Omental fat pad (tissue), 4 donors: ENCODE measurements at places on chromosomes 12 and 14. TPM values are rescaled to one million over a fixed set of nuclear protein-coding genes. Genes with fewer than 3 reads are reported as not detected.

The C12orf56 gene
- total RNA-seq = not detected

The CLEC1A gene
- 7.0 TPM for total RNA-seq

DNA sequence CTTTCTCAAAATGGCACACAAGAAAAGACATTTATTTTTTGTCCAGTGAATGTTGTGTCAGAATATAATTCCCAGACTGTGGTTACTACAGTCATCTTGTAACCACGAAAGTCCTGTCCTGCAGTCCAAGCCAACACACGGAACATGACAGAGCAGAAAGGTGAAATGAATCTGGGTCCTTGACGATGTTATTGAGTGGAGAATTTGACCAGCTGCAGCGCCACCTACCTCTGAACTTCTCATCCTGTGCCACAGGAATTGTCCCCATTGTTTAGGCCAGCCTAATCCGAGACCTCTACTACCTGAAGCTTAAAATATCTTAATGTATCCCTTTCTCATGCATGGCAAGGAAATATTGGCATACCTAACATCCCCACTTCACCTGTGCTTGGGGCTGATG is 64.1 kb upstream of the OTX2 start:
- no peak for DNase-seq

DNA sequence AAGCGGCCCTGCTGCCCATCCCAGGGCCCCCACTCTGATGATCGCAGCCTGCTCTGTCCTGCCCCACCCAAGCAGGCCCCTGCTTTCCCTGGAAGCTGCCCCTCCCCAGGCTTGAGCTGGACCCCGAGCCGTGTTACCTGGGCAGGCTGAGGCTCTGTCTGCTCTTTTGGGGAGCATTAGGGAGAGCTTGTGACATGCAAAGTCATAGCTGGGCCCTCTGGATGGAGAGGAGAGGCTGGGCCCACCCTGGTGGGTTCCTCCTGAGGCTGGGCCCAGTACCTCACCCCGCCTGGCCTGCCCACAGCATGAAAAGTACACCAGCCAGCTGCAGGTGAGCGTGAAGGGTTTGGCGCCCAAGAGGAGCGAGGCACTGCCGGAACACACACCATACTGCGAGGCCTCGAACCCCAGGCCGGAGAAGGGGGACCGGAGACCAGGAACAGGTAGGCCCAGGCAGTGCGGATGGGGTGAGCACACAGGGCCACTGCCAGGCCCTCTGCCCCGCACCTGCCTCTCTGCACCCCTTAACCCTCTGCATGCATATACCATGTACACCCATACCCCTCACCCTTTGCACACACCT is 15.0 kb downstream of the CEP170B start:
- DNase-seq = no peak

GRCh38 chr12:82841487-82841904 is 154.8 kb downstream of the TMTC2 start:
- DNase-seq = no peak

GRCh38 chr12:53651737-53652136 is 24.1 kb downstream of the ATP5MC2 start:
- DNase-seq = no peak
